Peyer's patch (tissue), 4 donors: ENCODE measurements at places on chromosomes 2 and 18.

GRCh38 chr2:112749755-112750559, 14.5 kb downstream of the CKAP2L start:
- H3K4me1 ChIP-seq, result no peaks in the 10 kb centered on the region
- H3K27me3 ChIP-seq, result no peaks in the 10 kb centered on the region
- H3K36me3 ChIP-seq, result no peaks in the 10 kb centered on the region

- H3K36me3 ChIP-seq, result no peaks in the 10 kb centered on the region
- no peak overlapping the region for H3K4me3 ChIP-seq
- no peaks in the 10 kb centered on the region for H3K4me1 ChIP-seq
- H3K27me3 ChIP-seq, result no peaks in the 10 kb centered on the region
- H3K27ac ChIP-seq, result no peak overlapping the region
Measured at GRCh38 chr2:7127156-7127555, 209.9 kb downstream of the RNF144A start.

DNA sequence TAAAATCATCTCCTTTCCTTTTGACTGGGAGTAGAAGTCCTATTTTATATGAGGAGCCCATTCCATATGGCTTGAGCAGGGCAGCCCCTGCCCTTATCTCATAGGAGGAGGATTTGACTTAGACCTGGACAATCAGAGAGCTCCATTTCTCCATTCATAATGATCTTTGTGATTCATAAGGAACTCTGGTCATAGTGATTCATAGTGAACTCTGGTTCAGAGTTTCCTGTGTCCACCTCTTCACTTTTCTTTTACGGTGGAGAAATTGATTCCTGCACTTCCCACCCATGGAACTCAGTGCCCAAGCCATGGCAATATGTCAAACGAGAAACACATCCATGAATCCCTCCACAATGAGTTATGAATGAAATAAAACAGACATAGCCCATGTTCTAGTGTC, 12.8 kb upstream of the MYO3B start:
- no peaks in the 10 kb centered on the region for H3K4me1 ChIP-seq
- no peaks in the 10 kb centered on the region for H3K36me3 ChIP-seq
- H3K27ac ChIP-seq, result no peak overlapping the region
- DNase-seq, result no peak

- H3K4me3 ChIP-seq, result no peak overlapping the region
- DNase-seq, result no peak
- H3K27ac ChIP-seq, result no peak overlapping the region
Measured at GRCh38 chr2:105928563-105928962, 183.9 kb downstream of the NCK2 start.

DNA sequence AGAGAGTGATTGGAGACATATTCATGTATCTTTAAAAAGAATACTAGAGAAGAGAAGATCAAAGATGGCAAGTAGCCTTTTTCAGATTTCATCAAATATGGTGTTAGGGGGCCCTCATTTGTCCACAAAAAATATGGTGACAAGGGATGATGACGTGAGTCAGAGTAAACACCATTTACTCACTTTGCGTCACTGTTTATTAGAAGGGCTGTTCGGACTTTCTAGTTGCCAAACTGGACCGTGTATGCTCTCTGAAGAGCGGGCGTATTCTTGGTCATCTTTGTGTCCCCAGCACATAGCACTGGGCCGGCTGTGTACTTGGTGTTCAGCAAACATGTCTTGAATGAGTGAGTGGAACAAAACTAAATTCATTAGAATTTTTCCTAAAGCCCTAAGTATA, 37.5 kb downstream of the TTC39C start:
- no peaks in the 10 kb centered on the region for H3K27me3 ChIP-seq
- H3K36me3 ChIP-seq, result no peaks in the 10 kb centered on the region
- no peak for DNase-seq

GRCh38 chr2:131493199-131493968, 1.2 kb upstream of the MZT2A start:
- no peaks in the 10 kb centered on the region for H3K27me3 ChIP-seq
- no peak for DNase-seq
- H3K36me3 ChIP-seq, result peaks cover 4% of the 10 kb centered on the region
- peaks cover 13% of the 10 kb centered on the region for H3K4me1 ChIP-seq
- H3K27ac ChIP-seq, result peak overlapping the region; percentile 95
- peak overlapping the region; percentile 90 for H3K4me3 ChIP-seq

- no peak overlapping the region for H3K4me3 ChIP-seq
- no peaks in the 10 kb centered on the region for H3K27me3 ChIP-seq
- H3K36me3 ChIP-seq, result no peaks in the 10 kb centered on the region
- H3K4me1 ChIP-seq, result no peaks in the 10 kb centered on the region
- H3K27ac ChIP-seq, result no peak overlapping the region
- no peak for DNase-seq
Measured at GRCh38 chr2:236582968-236583367, 13.3 kb downstream of the ACKR3 start.

DNA sequence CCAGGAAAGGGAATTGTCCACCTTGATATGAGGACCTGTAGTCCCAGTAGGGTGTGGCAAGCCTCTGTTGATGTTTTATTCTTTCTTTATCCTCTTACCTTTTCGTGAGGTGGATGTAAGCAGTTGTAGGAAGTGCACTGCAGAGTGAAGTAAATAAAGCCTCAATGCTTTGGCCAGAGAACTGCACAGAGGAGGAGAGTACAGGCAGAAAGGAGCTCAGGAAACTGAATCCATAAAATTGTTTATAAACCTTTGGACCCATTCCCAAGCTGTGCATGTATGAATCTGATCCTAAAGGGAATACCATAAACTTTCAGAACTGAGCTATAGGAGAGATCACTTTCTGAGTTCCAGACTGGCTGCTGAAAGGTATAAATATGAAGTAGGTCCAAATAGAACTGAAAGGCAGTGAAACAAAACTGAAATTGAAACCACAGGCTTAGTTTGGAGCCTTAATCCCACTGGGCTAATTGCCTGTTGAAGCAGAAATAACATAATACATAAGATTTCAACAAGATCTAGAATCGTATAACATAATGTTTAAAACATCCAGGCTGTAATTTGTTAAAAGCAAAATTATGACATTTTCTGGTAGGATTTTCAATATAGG, 17.9 kb upstream of the SLC9A4 start:
- no peak overlapping the region for H3K4me3 ChIP-seq
- no peaks in the 10 kb centered on the region for H3K27me3 ChIP-seq
- no peaks in the 10 kb centered on the region for H3K36me3 ChIP-seq
- no peak for DNase-seq
- no peak overlapping the region for H3K27ac ChIP-seq
- H3K4me1 ChIP-seq, result no peaks in the 10 kb centered on the region

DNA sequence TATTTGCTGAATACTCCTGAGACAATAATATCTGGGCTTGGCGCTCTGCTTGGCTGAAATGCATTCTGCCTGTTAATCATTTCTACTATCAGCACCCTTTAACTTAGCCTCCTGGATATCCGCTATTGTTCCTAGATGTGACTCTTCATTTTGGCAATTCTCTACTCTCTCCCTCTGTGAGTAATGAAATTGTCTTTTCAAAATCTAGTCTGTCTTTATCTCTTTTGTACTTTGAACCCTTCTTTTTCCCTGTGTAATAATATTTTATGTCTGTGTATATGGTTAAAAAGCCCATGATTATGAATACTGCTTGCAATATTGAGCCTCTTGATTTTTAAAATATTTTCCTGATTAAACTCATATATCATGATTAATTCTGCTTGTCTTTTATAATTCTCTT, 6.2 kb upstream of the REV1 start:
- H3K27ac ChIP-seq, result no peak overlapping the region
- no peaks in the 10 kb centered on the region for H3K27me3 ChIP-seq
- H3K36me3 ChIP-seq, result no peaks in the 10 kb centered on the region
- no peak for DNase-seq
